Stimulated activated CD8-positive, alpha-beta memory T cell treated with anti-CD3 and anti-CD28 coated beads, Interleukin-15, amount 100 ng/mL, for 1 hour (primary cell): ENCODE measurements at places on chromosomes 2 and 18.

GRCh38 chr2:66041902-66042657 is 392.8 kb upstream of the MEIS1 start:
- DNase-seq, result no peak

DNA sequence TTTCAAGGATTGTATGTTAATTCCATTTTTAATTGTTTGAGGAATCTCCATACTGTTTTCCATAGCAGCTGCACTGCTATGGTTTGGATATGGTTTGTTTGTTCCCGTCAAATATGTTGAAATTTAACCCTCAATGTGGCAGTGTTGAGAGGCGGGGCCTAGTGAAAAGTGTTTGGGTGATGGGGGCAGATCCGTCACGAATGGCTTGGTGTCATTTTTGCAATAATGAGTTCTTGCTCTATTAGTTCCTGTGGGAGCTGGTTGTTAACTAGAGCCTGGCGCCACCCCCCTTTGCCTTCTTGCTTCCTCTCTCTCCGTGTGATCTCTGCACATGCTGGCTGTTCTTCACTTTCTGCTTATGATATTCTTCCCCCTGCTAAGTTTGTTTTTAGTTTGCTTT is 71.4 kb upstream of the LDLRAD4 start:
- DNase-seq, result no peak

DNA sequence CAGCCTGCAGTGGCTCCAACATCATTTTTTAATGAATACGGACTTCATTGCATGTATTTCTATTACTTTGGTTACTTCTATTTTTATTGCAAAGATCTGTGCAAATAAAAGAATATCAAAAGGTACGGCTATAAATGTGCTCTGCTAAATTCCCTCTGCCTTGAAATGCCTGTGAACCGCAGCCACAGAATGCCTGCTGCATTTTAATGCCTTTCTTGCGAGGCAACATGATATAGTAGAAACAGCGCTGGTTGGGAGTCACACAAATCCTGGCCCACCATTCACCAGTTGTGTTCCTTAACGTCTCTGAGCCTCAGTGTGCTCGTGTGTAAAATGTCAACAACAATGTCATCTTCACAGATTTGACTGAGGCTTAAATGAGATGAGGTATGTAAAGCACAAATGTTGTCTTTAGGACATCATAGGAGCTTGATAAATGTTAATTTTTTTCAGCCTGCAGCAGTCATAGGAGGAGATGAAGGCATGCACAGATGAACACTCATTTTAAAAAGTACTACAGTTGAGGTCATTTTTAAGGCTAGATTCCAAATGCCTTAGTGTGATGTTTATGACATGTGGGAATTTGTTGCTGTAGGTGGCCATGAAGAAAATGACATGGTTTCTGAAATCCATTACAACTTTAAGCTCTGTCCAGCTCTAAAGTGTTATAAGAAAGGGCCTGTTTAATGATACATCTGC is 187.6 kb upstream of the NRP2 start:
- DNase-seq, result no peak

- no peak for DNase-seq
These were observed 249.0 kb upstream of the TANK start for GRCh38 chr2:160911258-160911657.

GRCh38 chr2:236503583-236503982 is 66.0 kb upstream of the ACKR3 start:
- DNase-seq, result no peak

- DNase-seq, result no peak
These were observed 21.3 kb downstream of the SKA1 start for GRCh38 chr18:50396005-50396660.

DNA sequence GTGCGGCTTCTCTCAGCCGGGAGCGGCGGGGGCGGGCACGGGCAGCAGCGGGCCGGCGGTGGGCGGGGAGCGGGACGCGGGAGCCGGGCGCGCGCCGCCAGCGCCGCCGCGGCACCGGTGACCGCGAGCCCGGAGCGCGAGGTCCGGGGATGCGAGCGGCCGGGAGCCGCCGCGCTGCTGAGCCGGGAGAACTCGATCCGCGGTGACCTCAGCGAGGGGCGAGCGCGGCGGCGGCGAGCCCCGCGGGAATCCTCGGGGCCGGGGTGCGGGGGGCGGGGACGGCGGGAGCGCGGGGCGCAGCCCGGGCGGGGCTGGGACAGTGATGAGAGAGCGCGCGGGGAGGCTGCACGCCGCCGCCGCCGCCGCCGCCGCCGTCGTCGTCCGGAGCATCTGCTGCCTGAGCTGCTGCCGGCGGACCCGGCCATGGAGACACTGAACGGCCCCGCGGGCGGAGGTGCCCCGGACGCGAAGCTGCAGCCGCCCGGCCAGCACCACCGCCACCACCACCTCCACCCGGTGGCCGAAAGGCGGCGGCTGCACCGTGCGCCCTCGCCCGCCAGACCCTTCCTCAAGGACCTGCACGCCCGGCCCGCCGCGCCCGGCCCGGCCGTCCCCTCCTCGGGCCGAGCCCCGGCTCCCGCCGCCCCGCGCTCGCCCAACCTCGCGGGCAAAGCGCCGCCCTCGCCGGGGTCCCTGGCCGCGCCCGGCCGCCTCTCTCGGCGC is at the start of gene MTCL1:
TSS of gene MTCL1 (plus strand) at position 319 of the 723 bp plus-strand sequence. CDS start at position 424, 105 bp downstream.
- no peak for DNase-seq

GRCh38 chr2:201643216-201643890 is at the start of gene TMEM237:
TMEM237 (minus strand) TSS chr2:201643503; CDS start chr2:201643400, 103 bp downstream.
- DNase-seq, result peak; percentile 16

GRCh38 chr2:36399050-36399449 is 43.5 kb downstream of the CRIM1 start:
- no peak for DNase-seq

GRCh38 chr2:185967335-185967734 is 228.7 kb downstream of the FSIP2 start:
- DNase-seq, result no peak

DNA sequence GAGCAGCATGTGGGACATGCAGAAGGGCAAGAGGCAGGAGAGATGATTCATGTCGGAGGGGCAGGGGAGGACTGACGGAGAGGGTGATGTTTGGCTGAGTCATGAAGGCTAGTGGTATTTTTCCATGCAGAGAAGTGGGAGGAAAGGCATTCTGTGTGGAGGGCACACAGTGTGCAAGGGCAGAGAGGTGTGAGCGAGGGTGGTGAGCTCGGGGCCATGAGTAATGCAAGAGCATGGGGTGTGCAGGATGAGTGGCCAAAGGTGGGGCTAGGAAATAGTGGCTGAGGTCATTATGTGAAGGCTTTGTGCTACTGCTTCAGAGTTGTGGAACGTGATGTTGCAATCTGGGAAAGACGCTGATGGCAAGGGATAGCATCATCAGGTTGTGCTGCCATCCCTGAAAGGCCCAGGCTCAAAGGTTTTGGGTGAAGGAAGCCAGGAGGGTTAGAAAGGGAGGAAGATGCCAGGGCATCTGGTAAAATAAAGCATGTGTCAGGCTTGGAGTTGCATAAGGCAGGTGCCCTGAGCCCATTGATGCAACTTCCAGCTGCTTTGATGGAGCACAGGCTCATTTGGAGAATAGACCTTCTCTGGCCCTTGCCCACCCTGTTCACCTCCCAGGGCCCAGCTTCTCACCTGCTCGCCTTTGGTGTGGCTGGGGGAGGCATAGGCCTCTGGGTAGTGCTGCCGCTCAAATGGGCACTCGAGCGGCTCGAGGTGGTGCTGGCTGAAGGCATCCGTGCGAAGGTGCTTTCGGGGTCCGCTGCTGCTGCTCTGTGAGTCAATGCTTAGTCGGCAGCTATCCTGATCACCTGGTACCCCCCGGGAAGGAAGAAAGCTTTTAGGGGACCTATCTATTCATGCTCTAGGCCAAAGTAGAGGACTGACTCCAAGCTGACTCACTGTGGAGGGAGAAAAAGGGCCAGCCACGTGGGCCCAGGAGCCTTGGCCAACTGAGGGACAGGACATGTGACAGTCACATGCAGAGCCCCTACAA is 37.5 kb downstream of the PAX8 start:
- no peak for DNase-seq

DNA sequence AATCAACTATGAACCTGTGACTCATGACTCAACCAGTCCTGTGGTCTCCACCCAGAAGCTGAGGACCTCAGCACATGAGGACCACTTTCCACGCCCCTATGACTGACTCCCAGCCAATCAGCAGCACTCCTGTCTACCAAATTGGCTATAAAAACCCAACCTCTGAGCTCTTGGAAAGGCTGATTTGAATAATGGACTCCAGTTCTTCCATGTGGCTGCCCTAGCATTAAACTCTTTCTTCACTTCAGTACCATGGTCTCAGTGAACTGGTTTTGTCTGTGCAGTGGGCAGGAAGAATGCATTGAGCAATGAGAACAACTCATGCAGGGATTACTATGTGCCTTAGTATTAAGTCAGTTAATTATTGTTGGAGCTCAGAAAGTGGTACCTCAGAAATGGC is 78.3 kb downstream of the CMPK2 start:
- DNase-seq, result no peak

GRCh38 chr2:36438449-36438977 is 82.9 kb downstream of the CRIM1 start:
- DNase-seq, result no peak

GRCh38 chr18:63199743-63200241 is 119.8 kb downstream of the BCL2 start:
- DNase-seq, result no peak

GRCh38 chr2:52135235-52135634 is 1103.3 kb upstream of the NRXN1 start:
- DNase-seq, result no peak

- no peak for DNase-seq
These were observed 58.7 kb downstream of the IL1RL2 start for GRCh38 chr2:102245266-102246151.

- no peak for DNase-seq
These were observed 428.3 kb downstream of the PARD3B start for GRCh38 chr2:204973616-204974015.

GRCh38 chr2:119749477-119750012 is 10.2 kb upstream of the PTPN4 start:
- no peak for DNase-seq

GRCh38 chr2:33443274-33443829 is 33.1 kb upstream of the RASGRP3 start:
- no peak for DNase-seq

DNA sequence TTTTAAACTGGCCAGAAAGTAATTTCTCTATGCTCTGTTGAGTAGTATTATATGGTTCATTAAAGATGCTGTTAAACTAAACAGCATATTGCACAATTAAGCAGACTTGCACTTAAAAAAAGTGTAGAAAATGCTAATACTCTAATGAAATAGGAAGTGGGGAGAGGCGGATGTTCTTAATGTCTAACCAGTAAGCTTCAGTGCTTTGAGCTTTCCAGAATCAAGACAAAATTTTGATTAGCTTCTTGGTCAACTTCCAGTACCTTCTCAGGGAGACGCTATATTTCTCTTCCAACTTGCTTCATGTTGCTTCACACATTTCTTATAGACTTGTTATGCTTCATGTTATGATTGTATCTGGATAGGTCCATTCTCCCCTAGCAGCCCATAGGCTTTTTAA is 89.1 kb downstream of the MAP2 start:
- DNase-seq, result no peak

GRCh38 chr2:47488870-47489584 is 86.1 kb downstream of the MSH2 start:
- DNase-seq, result no peak

- no peak for DNase-seq
These were observed 78.6 kb downstream of the FAM210A start for GRCh38 chr18:13647761-13648160.

DNA sequence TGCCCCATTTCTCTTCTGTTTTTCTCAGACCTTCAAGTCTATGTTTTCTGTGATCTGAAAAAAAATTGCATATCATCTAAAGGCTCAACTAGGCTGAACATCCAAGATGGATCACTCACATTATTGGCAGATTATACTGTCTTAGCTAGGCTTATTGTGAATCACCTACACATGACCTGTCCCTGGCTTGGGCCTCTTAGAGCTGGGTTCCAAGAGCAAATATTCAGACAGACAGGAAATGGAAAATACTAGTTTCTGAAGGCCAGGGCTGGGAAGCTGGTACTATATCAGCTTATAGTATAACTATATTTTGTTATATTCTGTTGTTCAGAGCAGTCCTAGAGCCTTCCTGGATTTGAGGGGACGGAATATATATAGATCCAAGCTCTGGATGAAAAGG is 90.3 kb downstream of the PIK3C3 start:
- DNase-seq, result no peak

DNA sequence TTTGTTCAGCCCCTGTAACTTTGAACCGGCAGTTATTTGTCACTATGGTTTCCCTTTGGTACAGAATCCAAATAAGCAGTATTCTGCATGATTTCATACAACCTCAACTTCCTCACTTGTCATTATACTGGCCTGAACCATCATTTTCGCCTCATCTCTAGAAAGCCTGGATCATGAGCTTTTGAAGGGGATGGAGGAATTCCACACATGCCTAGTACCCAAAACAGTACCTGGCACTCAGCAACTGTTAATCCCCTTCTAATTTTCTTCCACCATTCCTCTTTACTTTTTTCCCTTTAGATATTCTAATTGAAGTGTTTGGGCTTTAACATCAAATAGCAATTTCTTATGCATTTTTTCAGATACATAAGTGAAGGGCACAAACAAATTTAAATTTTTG is 1574.4 kb upstream of the NXPH2 start:
- no peak for DNase-seq

- no peak for DNase-seq
These were observed 87.6 kb downstream of the PLCL1 start for GRCh38 chr2:197891897-197892442.

- DNase-seq, result no peak
These were observed 14.2 kb downstream of the SPR start for GRCh38 chr2:72901426-72901825.

GRCh38 chr2:72037261-72037666 is 110.4 kb downstream of the CYP26B1 start:
- no peak for DNase-seq

GRCh38 chr2:155727187-155727895 is 605.2 kb downstream of the NR4A2 start:
- no peak for DNase-seq

DNA sequence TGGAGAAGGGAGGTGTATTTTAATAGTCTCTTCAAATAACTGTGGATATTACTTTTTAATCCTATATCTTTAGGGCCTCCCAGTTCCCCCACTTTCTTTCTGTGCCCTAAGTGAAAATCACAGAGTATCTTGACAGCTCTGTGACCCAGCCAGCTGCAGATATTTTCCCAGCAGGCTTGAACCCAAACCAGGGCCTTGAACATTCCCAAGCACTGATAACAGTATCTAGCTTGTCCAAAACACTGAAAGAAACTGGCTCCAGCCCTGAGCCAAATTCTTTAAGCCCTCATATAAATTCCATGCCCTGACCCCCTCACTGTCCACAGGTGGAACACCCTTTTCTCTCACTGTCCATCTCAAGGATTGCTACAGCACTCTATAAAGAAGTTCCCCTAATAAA is 388.1 kb upstream of the CHAC2 start:
- DNase-seq, result no peak

GRCh38 chr2:25233916-25234605 is 65.7 kb upstream of the POMC start:
- no peak for DNase-seq

- no peak for DNase-seq
These were observed 165.3 kb downstream of the ARL4C start for GRCh38 chr2:234331566-234331965.

GRCh38 chr2:188272121-188272520 is 19.6 kb upstream of the GULP1 start:
- DNase-seq, result no peak
